Smooth muscle cell of trachea (primary cell): ENCODE measurements at places on chromosomes 12 and 14. TPM values are rescaled to one million over a fixed set of nuclear protein-coding genes. Genes with fewer than 3 reads are reported as not detected.

PYGL gene
- 63.3 and 90.3 TPM in 2 replicates for total RNA-seq

DPPA3 gene
- total RNA-seq = not detected in 2 replicates

TTC6 gene
- under 0.01 and 0.15 TPM in 2 replicates for total RNA-seq

ANO2 gene
- total RNA-seq = 0.44 TPM in 1 of 2 replicates, not detected in the other

WNT1 gene
- not detected in 2 replicates for total RNA-seq

CCDC196 gene
- not detected in 2 replicates for total RNA-seq

ARL6IP4 gene
- total RNA-seq = 137 and 226 TPM in 2 replicates

MLXIP gene
- 10.9 and 15.2 TPM in 2 replicates for total RNA-seq

AICDA gene
- total RNA-seq = not detected in 2 replicates

ADAM20 gene
- total RNA-seq = 1.5 and 1.9 TPM in 2 replicates

KERA gene
- not detected in 2 replicates for total RNA-seq

ADAM21 gene
- total RNA-seq = 0.99 and 1.5 TPM in 2 replicates

MOK gene
- total RNA-seq = 7.3 and 13.4 TPM in 2 replicates

MYO1A gene
- not detected in 2 replicates for total RNA-seq

EMP1 gene
- total RNA-seq = 84.7 and 237 TPM in 2 replicates

OR11H12 gene
- not detected in 2 replicates for total RNA-seq

SPIC gene
- not detected in 2 replicates for total RNA-seq

DIO2 gene
- total RNA-seq = 6.0 and 16.1 TPM in 2 replicates

PIWIL1 gene
- 0.17 TPM in 1 of 2 replicates, not detected in the other for total RNA-seq

PLEKHD1 gene
- under 0.01 TPM in 2 replicates for total RNA-seq

CCDC198 gene
- total RNA-seq = not detected in 2 replicates

TAS2R20 gene
- total RNA-seq = 2.8 and 5.1 TPM in 2 replicates

GPR137C gene
- total RNA-seq = 0.17 and 0.58 TPM in 2 replicates

IL31 gene
- total RNA-seq = not detected in 2 replicates

CARMIL3 gene
- total RNA-seq = 0.15 and 0.33 TPM in 2 replicates

MYH6 gene
- total RNA-seq = not detected in 2 replicates

GPR68 gene
- total RNA-seq = 11.6 and 23.2 TPM in 2 replicates
